ENCODE measurements at places on chromosomes 5 and 9.
A peak's percentile ranks its signal among the peaks of the same experiment; 100 is the strongest.

GRCh38 chr5:135930029-135930948, 24.5 kb downstream of the LECT2 start:
- DNase-seq = no peak

DNA sequence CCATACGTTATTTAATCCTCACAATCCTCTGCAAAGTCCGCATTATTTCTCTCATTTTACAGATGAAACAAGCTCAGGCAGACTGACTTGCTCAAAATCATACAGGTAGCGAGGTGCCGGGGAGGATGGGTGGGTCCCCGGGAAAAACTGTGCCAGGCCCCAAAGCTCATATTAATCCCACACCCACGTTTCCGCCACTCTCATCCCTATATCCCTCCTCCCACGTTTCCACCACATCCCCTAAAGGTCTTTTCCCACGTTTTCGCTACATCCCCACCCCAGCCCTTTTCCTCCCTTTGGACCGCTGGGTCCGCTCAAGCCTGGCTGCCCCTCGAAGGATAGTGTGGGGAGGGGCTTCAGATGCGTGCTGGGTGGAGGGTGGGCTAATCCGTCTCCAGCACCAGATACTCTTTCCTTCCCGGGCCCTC, 434 bp upstream of the FSD1L start:
- no peak for DNase-seq

GRCh38 chr9:69975681-69976080, 68.0 kb upstream of the MAMDC2 start:
- no peak for DNase-seq

DNA sequence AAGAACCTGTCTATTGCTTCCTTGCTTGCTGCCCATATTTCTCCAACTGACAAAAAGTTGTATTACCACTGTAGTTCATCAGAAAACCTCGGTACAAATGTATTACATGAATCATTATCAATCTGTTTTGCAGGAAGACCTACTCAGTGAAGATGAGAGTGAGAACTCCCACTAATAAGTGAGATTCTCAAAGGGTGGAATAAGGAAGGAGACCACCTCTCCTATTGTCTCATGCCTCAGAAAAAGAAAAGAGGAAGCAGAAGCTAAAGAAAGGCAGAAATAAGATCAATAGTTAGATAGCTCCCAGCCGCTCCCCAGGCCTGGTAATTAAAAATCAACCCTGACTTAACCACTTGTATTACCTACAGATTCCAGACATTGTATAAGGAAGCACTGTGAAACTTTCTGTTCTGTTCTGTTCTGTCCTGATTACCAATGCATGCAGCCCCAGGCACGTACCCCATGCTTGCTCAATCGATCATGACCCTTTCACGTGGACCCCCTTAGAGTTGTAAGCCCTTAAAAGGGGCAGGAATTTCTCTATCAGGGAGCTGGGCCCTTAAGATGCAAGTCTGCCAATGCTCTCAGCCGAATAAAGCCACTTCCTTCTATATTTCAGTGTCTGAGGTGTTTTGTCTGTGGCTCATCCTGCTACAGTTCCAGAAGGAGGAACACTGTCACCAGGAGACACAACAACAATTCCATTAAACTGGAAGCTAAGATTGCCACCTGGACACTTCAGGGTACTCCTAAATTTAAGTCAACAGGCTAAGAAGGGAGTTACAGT, 152.5 kb upstream of the COX7C start:
- no peak for DNase-seq

DNA sequence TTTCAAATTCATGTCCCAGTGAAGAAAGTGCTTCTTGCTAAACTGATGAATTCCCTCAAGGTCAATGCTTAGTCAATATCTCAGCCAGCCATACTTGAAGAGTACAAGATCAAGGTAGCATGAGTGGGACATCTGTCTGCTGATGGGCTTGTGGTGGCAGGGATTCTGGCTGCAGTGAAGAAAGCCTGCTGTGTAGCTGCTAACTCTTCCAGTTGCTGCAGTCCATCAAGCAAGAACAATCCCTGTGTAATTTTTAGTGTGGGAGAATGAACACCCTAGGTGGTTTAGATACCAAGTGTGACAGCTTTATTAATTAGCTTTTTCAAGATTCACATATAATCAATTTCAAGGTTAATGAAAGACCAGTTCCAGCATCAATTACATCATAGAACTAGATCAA, 443.9 kb downstream of the TAF11L14 start:
- no peak for DNase-seq

- DNase-seq = no peak
These were observed 22.8 kb upstream of the MARCHF6 start for GRCh38 chr5:10330511-10331230.

GRCh38 chr5:111252799-111253545, 28.8 kb downstream of the CAMK4 start:
- DNase-seq = no peak

GRCh38 chr5:124825983-124826337, 79.5 kb upstream of the ZNF608 start:
- DNase-seq = no peak

DNA sequence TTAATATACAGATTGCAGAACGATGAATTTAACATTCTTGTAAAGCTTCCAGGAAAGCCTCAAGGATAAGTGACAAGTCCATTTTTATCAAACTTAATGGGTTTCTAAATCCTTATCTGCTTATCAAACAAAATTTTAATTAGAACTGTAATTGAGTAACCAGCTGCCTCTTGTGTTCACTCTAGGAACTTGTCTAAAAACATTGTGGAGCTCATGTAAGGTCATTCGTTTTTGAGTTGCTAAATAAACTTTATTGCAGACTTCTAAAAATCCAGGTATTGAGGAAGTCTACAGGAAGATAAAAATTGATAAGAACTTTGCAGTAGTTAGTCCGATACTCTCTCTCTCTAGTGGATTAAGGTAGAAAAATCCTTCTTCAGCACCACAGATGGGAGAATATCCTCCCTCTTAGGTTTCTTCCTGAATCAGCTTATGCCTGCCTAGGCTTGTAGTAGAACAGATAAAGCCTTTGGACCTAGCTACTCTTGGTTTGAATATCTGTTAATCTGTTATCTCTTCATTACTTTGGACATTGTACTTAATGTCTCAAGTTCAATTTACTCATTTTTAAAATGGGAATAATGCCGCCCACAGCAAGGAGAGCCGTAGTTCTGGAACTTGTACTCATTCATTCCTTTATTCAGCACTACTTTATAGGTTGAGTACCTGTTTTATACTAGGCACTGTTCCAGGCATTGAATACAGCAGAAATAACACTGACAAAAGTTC, 60.0 kb upstream of the DHFR start:
- DNase-seq = no peak

DNA sequence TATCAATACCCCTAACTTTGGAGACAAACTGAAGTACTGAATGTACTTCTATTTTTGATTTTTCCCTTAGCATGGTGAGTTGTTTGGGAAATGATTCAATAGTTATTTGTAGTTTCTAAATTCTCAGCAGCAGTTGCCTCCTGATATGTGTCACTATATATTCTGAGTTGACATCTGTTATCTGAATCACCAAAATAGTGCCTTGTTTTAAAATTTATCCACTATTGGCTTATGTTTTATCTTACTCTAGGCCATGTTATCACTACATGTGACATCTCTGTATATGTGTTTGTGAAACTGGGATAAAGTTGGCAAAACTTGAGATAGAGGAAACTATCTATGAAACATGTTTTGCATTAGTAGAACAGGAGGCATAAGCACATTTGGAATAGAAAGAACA, 317.6 kb downstream of the TLE4 start:
- no peak for DNase-seq

DNA sequence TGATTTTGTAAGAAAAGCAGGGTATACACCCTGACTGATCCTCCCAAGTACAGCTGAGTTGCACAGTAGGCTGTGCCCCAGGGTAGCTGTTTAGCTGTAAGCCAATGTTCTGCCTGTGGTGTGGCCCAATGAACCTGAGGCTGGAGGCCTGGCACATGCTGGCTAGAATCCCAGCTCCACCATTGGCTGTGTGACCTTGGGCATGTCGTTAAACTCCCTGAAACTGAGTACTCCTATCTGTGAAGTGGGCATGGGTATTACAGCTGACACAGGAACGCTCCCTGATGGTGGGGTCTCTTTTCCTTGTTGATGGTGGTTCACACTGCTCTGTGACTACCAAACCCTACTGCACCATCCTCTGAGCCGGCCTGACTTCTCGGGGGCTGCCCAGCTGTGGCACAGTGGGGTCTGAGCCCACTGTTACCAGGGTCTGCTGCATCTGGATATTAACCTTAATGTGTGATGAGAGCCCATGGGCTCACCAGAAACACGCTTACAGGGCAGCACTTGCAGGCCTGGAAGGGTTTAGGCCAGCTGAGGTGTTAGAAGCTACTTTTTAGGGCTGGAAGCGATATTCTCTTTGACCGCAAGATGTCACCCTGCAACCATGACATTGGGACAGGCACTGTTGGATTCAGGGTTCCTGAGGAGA, 7.0 kb upstream of the GADD45G start:
- peak; percentile 60 for DNase-seq

- DNase-seq = no peak
These were observed 121.4 kb upstream of the SV2C start for GRCh38 chr5:75961818-75962217.

DNA sequence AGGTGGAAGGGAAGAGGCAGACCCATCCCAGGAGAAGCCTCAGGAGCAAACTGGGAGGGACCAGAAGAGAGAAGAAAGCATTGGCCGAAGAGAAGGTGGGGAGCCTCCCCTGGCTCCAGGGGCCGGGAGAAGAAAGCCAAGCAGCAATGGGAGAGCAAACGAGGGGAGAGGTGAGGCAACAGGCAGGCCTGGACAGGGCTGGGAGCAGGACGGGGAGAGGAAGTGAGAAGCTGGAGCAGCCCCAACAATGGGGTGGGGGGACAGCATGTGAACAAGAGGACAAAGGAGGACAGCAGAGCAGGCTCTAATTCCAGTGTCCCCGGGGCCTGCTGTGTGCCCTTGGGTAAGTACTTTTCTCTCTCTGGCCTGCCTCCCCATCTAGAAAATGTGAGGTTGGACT, 115.3 kb downstream of the PSD2 start:
- DNase-seq = no peak
